ENCODE measurements at places on chromosomes 5 and 9.

- no peak for DNase-seq
These were observed 1.2 kb downstream of the TIFAB start for GRCh38 chr5:135450952-135451351.

GRCh38 chr9:19409401-19410194 is 789 bp downstream of the ACER2 start:
- peak; percentile 28 for DNase-seq

- no peak for DNase-seq
These were observed 1.1 kb downstream of the POLR1E start for GRCh38 chr9:37486616-37487548.

DNA sequence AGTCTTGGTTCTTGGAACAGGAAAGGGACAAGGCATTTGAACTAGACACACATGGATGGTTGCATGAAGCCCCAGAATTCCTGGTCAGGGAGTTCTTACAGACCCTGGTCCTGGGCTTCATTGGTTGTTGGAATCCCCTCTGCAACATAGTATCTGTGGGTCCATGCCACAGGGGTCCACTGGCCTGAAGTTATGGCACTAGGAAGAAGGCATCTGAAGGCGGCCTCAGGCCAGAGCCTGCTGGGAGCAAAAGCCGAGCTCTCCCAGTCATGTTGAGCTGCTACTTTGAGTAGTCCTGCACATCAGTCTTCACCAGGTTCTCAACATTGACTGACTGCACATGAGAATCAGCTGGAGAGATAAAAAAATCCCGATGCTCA is 71.1 kb upstream of the PITX1 start:
- no peak for DNase-seq

GRCh38 chr9:5793812-5794211 is 39.1 kb downstream of the ERMP1 start:
- no peak for DNase-seq

- no peak for DNase-seq
These were observed 16.6 kb downstream of the STRBP start for GRCh38 chr9:123251741-123252140.

- DNase-seq: no peak
These were observed 19.8 kb downstream of the GPRIN1 start for GRCh38 chr5:176590035-176590717.

DNA sequence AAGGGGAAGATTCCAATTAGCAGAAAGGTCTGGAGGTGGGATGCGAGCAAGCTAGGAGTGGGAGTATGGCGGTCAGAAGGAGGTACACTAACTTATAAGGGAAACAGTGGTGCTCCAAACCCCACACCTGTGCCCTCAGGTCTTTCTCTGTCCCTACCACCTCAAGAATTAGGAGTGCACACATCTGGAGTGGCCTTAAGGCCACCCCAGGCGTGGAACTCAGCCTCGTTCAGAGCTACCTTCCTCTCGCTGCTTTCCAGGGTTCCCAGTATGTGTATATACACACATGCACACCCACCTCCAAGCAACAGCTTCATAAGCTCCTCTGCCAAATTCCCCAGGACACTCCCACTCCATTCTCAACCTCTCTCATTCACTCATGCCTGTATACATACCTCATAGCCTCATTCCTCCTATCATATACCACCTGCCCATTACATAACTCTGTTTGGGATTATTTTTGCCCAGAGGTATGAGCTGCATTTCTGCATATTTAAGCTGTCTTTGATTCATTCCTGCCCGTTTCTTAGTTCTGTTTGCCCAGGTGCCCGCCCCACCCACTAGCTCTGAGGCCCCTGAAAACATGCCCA is 118.7 kb downstream of the PSD2 start:
- no peak for DNase-seq

GRCh38 chr9:33289936-33290246 is 425 bp upstream of the NFX1 start:
- DNase-seq: no peak

DNA sequence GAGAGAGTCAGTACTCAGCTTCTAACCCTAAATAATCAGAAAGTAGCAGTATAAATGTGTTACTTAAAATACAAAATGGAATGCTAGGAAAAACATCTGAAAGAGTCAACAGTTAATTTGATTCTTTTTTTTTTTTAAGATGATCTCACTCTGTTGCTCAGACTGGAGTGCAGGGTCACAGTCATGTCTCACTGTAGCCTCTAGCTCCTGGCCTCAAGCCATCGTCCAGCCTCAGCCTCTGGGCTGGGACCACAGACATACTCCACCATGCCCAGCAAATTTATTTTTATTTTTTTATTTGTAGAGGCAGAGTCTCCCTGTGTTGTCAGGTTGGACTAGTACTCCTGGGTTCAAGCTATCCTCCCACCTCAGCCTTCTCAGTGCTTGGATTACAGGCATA is 424.9 kb downstream of the IRX2 start:
- DNase-seq: no peak

GRCh38 chr5:124627815-124628595 is 118.4 kb downstream of the ZNF608 start:
- no peak for DNase-seq

GRCh38 chr5:167602067-167602466 is 689.4 kb upstream of the WWC1 start:
- no peak for DNase-seq

DNA sequence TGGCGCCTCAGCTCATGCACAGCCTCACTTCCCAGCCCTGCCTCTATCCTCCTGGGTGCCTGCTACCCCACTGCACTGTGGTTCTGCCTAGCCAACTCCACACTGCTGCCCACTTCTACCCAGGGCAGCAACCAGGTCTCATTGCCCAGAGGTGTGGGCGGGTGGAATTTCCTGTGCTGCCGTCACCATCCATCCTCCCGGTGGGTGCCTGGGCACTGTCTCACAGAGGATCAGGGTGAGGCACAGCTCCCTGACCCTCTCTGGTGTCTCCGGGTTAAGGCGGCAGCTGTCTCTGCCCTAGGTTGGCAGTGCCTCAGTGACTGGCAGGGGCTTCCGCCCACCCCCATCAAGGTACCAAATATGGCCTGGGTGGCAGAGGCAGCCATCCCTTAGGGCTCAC is 4.3 kb upstream of the MTMR12 start:
- no peak for DNase-seq

GRCh38 chr5:159096924-159097783 is 2.6 kb downstream of the EBF1 start:
- no peak for DNase-seq

DNA sequence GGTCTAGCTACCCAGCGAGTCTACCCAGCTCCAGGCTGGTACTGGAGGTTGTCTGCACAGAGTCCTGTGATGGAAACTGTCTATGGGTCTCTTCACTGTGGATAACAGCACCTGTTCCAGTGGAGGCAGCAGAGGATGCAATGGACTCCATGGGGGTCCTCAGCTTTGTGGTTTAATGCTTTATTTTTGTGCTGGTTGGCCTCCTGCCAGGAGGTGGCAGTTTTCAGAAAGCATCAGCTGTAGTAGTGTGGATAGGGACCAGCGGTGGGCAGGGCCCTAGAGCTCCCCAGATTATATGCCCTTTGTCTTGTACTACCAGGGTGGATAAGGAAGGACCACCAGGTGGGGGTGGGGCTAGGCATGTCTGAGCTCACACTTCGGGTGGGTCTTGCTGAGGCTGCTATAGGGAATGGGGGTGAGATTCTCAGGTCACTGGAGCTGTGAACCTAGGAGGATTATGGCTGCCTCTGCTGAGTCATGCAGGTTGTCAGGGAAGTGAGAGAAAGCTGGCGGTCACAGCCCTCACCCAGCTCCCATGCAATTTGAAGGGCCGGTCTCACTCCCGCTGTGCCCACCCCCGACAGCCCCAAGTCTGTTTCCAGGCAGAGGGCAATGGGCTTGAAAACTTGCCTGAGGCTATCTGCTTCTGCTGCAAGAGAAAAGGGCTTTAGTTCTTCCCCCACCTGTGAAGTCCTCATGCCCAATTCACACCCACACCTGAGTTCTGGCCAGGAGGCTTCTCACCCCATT is 397.1 kb downstream of the TLE1 start:
- no peak for DNase-seq
